Activated CD4-positive, alpha-beta T cell treated with anti-CD3 and anti-CD28 coated beads, Interleukin-2, amount 10 ng/mL, durations not matched to agents 24 days and 14 days (primary cell): ENCODE measurements at places on chromosomes 6 and 20. TPM values are rescaled to one million over a fixed set of nuclear protein-coding genes. Genes with fewer than 3 reads are reported as not detected.

GRCh38 chr20:61599061-61599531 lies 347.0 kb downstream of the CDH4 start:
- no peak overlapping the region for H3K4me3 ChIP-seq
- DNase-seq = no peak
- no peak overlapping the region for H3K27ac ChIP-seq

LBP gene
- total RNA-seq = not detected in 2 replicates

DNA sequence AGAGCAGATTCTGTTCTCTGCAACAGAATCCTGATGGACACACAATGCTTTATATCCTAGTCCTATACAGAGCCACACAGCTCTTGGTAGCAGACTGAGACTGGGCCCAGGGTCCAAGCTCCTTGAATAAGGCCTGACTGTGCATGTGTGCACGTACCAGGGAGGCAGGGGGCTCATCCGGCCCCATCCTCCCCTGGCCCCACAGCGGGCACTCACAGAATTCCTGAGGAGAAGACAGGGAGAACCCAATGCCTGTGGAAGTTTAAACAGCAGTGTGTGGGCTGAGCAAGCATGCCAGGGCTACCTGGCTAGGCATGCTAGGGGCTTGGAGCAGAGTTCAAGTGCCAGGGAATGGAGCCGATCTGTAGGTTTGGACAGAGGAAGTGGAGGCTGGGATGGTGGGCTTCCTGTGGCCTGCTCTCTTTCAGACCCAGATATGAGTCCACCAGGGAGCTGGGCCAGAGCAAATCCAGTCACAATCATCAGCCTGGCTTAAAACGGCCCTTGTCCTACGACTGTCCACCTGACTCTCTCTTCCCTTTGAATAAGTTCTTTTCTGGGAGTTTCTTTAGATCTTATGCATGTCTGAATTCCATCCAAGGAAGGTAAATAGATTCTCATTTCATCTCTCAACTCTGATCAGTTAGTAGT lies 74.0 kb downstream of the MRPL14 start:
- H3K4me3 ChIP-seq = no peak overlapping the region
- H3K4me1 ChIP-seq = peaks cover 16% of the 10 kb centered on the region
- H3K27ac ChIP-seq = no peak overlapping the region
- no peak for DNase-seq
- no peaks in the 10 kb centered on the region for H3K36me3 ChIP-seq
- H3K27me3 ChIP-seq = no peaks in the 10 kb centered on the region

BMP6 gene
- total RNA-seq = 0.50 and 0.56 TPM in 2 replicates

CAGE1 gene
- total RNA-seq = 0.16 and 0.31 TPM in 2 replicates

KCNS1 gene
- total RNA-seq = 0.30 and 0.47 TPM in 2 replicates

DNA sequence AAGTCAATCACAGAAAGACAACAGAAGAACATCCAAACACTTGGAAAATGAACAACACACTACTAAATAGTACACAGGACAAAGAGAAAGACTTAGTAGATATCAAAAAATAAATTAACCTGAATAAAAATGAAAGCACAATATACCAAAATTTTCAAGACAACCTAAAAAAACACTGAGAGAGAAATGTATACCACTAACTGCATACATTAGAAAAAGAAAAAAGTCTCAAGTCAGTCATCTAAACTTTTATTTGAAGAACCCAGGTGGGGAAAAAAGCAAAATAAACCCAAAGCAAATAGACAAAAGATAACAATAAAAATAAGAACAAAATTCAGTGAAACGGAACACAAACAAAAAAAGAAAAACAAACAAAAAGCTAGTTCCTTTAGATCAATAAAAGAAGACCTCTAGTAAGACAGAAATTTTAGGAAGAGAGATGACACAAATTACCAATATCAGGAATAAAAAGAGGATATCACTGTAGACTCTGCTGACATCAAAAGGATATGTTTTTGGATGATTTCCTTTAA lies 172.8 kb downstream of the TRIM27 start:
- H3K4me3 ChIP-seq = no peak overlapping the region
- no peaks in the 10 kb centered on the region for H3K4me1 ChIP-seq
- no peak overlapping the region for H3K27ac ChIP-seq
- peaks cover 16% of the 10 kb centered on the region for H3K27me3 ChIP-seq
- H3K36me3 ChIP-seq = no peaks in the 10 kb centered on the region

- DNase-seq = no peak
- no peaks in the 10 kb centered on the region for H3K36me3 ChIP-seq
- H3K4me3 ChIP-seq = no peak overlapping the region
- no peaks in the 10 kb centered on the region for H3K4me1 ChIP-seq
- H3K27ac ChIP-seq = no peak overlapping the region
Measured at GRCh38 chr6:98724537-98724936, 109.8 kb upstream of the POU3F2 start.

DNA sequence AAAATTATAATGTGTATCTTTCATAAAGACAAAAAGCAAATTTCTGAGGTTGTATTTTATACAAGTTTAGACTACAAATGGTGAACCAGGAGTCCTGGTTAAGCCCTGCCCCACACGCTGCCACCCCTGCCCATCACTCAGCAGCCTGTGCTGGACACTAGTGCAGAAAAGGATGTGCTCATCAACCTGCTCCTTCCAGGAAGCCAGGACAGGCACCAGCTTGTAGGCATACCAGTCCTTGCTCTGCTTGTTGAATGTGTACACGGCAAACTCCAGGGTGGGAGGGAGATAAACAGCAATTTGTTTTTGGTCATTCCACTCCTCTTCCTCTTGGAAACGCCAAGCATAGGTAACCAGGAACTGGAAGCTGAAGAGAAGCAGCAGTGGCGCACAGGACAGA lies 18.1 kb downstream of the CST9L start:
- no peaks in the 10 kb centered on the region for H3K27me3 ChIP-seq
- no peak overlapping the region for H3K4me3 ChIP-seq
- no peaks in the 10 kb centered on the region for H3K36me3 ChIP-seq

GRCh38 chr6:115540077-115540869 lies 520.4 kb downstream of the FRK start:
- no peak overlapping the region for H3K4me3 ChIP-seq
- H3K36me3 ChIP-seq = no peaks in the 10 kb centered on the region
- H3K27me3 ChIP-seq = no peaks in the 10 kb centered on the region
- DNase-seq = no peak

NOX3 gene
- not detected in 2 replicates for total RNA-seq

DNA sequence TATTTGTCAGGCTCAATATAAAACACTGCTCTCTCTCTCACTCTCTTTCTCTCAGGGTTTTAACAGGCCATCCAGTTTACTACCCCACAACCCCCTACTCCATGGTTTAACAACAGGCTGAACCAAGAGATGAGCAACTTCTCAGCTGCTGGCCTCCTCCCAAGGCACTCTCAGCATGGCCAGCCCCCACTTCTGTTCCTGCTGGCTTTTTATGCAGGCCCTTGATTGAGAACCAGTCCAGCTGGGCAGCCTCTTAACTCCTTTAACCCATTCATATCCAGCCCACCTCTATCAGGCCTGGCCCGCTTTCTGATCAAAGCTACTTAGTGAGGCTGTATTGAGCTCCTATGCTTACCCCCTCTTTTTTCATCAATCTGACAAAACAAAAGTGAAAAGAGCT lies 346.8 kb upstream of the POU3F2 start:
- H3K27me3 ChIP-seq = no peaks in the 10 kb centered on the region
- H3K27ac ChIP-seq = no peak overlapping the region
- H3K4me3 ChIP-seq = no peak overlapping the region
- H3K36me3 ChIP-seq = no peaks in the 10 kb centered on the region

GHRH gene
- not detected in 2 replicates for total RNA-seq

DNA sequence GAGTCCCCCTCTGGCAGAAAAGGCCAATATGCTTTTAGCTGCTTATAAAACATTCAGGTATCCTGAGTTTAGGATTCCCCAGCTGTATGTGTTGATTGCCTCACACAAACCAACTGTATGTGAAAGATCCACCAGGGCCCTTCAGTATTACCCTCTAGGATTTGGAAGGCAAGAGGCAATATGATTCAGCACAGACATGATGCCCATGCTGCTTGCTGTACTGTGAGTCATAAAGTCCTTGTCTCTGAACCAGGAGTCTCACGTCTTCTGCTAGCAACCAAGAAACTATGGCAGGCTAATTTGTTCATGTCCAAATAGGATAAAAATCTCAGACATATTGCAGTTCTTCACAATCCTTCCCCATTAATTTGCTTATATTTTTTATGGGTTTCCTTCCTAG lies 789.2 kb upstream of the SLC35B3 start:
- H3K36me3 ChIP-seq = no peaks in the 10 kb centered on the region
- no peaks in the 10 kb centered on the region for H3K27me3 ChIP-seq
- no peak overlapping the region for H3K27ac ChIP-seq
- H3K4me3 ChIP-seq = no peak overlapping the region

GRCh38 chr6:44738601-44739146 lies 351.2 kb downstream of the CDC5L start:
- DNase-seq = peak; percentile 35
- no peak overlapping the region for H3K4me3 ChIP-seq
- H3K27me3 ChIP-seq = no peaks in the 10 kb centered on the region
- H3K27ac ChIP-seq = peak overlapping the region; percentile 53

DNA sequence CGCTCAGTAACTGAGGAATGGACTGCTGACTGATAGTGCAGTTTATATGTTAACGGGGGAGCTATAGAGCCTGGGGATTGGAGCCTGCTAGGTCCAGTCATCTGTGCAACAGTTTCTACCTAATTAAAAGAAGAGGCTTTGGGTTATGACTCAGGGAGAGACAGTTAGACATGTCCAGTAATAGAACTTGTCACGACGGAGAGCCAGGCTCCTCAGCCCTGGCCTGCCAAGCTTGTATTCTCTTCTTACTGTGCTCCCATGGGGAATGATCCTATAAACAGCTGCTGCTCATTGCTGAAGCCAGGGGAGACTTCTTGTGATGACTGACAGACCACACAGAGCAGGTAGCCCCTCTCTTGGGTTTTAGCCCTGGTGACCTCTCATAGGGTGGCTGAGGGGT lies 69.3 kb downstream of the SYNJ2 start:
- no peaks in the 10 kb centered on the region for H3K27me3 ChIP-seq
- DNase-seq = no peak
- no peak overlapping the region for H3K27ac ChIP-seq
- H3K36me3 ChIP-seq = peaks cover 31% of the 10 kb centered on the region

GRCh38 chr6:125570526-125570925 lies 178.9 kb upstream of the HEY2 start:
- no peak for DNase-seq
- H3K27ac ChIP-seq = no peak overlapping the region
- no peaks in the 10 kb centered on the region for H3K4me1 ChIP-seq

DNA sequence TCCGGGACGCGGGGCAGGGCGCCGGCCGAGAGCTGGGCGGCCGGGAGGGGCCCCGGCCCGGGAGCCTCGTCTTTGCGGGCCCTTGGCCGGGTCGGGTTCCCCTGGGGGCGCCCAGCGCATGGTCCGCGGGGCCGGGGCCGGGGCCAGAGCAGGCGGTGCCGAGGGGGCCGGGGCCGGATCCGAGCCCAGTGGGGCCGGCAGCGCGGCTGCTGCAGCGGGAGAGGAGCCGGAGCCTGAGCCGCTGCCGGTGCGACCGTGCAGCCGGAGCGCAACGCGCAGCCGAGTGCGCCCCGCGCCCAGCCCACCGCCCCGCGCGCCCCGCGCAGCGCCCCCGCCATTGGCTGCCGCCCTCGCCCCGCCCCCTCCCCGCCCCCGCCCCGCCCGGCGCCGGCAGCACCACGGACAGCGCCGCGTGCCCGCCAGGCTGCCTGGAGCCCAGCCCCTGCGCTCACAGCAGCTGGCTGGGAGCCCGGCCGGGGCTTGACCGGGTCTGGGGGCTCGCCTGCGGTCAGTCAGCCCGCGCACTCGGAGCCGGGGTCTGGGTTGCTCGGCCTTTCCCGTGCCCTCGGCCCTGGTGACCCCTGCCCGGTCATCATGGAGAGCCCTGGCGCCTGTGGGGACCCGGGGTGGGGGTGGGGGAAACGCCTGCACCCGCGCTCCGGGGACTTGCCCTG lies at the start of gene HRH3:
Gene HRH3, minus strand, starts transcription at position 287 of the 674 bp plus-strand sequence. CDS start 308 bp downstream, outside the sequence.
- peak within 1 kb of the TSS; percentile 43 for H3K4me3 ChIP-seq
- H3K36me3 ChIP-seq = no peaks in the 10 kb centered on the region
- no peaks in the 10 kb centered on the region for H3K4me1 ChIP-seq
- peak; percentile 88 for DNase-seq
- peaks cover 25% of the 10 kb centered on the region for H3K27me3 ChIP-seq

TINAG gene
- total RNA-seq = not detected in 2 replicates

- no peaks in the 10 kb centered on the region for H3K36me3 ChIP-seq
- no peak overlapping the region for H3K27ac ChIP-seq
- DNase-seq = peak; percentile 81
- no peaks in the 10 kb centered on the region for H3K4me1 ChIP-seq
Measured at GRCh38 chr20:38680500-38681306, 43.6 kb upstream of the SLC32A1 start.

DNA sequence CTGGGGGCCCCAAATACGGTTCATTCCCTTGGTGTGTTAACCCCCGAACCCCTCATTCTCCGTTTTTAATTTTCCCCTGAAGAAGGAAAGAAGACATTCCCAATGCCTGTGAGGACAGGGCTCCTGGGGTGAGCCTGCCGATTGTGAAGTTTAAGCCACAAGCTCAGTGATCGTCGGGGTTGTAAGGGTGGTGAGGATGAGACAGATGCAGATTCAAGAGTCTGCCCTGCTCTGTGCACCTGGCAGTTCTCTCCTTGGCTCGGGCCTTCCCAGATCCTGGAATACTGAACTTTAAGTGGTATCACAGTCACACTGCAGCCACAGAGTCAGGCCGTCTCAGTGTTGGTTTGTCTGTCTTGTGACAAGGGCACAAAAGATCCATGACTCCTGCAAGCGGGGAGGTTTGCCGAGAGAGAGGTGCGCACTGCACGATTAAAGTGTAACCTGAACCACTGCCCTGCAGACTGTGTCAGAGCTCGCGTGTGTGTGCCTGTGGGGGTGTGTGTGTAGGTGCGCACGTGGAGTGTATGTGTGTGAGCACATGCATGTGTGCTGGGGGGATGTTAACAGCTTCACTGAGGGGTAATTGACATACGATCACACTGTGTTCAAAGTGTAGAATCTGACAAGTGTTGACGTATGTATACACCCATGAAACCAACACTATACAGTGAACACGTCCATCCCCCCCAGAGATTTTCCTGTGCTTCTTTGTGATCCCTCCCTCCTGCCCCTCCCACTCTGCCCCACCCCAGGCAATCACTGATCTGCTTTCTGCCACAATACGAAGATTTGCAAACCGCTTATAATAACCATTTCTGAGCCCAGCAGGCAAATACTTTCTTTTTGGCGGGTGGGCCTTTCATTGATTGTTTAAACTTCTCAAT lies 38.9 kb downstream of the RPP40 start:
- H3K27ac ChIP-seq = no peak overlapping the region
- no peaks in the 10 kb centered on the region for H3K36me3 ChIP-seq
- H3K4me1 ChIP-seq = no peaks in the 10 kb centered on the region
- no peak for DNase-seq

DNA sequence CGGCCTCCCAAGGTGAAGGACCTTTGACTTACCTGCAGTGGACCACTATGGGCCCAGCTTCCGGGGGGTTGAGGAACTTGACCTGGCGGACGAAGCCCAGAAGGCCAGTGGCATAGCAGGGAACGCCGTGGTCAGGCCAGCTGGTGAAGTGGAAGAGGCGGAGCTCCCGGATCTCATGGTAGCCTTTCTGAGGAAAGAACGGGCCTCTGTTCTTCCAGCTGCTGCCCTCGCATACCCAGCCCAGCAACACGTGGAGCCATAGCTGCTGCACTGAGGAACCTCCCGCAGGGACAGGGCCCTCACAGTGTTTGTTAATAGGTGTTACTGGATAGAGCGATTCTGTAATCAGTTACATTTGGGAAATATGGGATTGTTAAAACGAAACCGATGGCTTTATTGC lies 492.1 kb upstream of the CHD6 start:
- no peak overlapping the region for H3K27ac ChIP-seq
- no peaks in the 10 kb centered on the region for H3K27me3 ChIP-seq
- no peak overlapping the region for H3K4me3 ChIP-seq
- no peak for DNase-seq

- DNase-seq = no peak
- H3K27ac ChIP-seq = no peak overlapping the region
- H3K4me3 ChIP-seq = no peak overlapping the region
- H3K36me3 ChIP-seq = no peaks in the 10 kb centered on the region
- H3K4me1 ChIP-seq = no peaks in the 10 kb centered on the region
Measured at GRCh38 chr20:15220009-15220656, 882.7 kb upstream of the FLRT3 start.
